ENCODE measurements at places on chromosomes 16 and 17.

- DNase-seq = no peak
Measured at GRCh38 chr17:61002316-61002736, 324.7 kb downstream of the BCAS3 start.

DNA sequence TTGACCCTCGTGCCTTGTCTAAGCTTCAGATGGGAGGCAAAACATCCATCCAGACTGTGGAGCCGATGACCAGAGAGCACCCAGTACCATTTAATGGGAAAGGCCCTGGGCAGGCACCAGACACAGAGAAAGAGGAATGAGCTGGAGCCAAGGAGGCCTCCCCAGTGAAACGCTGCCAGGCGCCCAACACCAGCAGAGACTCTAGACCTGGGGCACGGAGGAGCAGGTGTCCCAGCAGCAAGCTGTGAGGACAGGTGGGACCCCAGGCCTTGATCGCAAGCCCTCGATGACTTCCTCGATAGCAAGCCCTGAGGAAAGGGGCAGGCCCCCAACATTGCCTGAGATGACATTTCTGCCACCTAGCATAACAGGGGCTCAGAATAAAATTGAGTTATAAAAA lies 62.2 kb upstream of the SIAH1 start:
- DNase-seq = no peak

GRCh38 chr17:2111691-2112090 lies 56.8 kb downstream of the HIC1 start:
- DNase-seq = no peak

GRCh38 chr17:59361386-59361785 lies 29.9 kb downstream of the YPEL2 start:
- no peak for DNase-seq

GRCh38 chr16:82756283-82756599 lies 129.5 kb downstream of the CDH13 start:
- DNase-seq = no peak

- no peak for DNase-seq
Measured at GRCh38 chr17:75486151-75486550, 29.2 kb downstream of the CASKIN2 start.

DNA sequence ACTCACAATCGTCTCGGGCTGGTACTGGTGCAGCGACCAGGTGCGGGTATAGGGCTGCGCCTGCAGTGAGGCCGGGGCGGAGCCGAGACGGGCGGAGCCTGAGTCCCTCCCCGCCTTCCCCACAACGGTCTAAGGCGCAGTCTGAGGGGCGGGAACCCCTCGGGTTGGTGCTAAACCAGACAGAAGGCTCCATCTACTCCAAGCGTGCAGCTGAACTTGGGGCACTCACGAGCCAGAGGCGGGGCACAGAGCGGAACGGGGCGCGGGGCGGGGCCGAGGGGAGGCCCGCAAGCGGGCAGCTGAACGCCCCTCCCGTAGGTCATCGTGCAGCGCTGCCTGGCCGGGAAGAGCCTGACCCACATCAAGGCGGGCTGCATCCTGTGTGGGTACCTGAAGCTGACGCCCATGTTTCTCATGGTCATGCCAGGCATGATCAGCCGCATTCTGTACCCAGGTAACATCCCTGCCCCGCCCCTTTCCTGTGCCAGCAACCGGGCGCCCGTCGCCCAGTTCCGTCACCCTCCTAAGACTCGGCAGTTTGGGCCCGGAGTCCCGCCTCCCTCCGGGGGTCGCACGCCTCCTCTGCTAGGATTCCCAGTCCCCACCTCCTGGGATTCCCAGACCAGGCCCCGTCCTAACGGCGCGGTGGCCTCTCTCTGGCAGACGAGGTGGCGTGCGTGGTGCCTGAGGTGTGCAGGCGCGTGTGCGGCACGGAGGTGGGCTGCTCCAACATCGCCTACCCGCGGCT lies 5.0 kb downstream of the SLC5A2 start:
- no peak for DNase-seq

DNA sequence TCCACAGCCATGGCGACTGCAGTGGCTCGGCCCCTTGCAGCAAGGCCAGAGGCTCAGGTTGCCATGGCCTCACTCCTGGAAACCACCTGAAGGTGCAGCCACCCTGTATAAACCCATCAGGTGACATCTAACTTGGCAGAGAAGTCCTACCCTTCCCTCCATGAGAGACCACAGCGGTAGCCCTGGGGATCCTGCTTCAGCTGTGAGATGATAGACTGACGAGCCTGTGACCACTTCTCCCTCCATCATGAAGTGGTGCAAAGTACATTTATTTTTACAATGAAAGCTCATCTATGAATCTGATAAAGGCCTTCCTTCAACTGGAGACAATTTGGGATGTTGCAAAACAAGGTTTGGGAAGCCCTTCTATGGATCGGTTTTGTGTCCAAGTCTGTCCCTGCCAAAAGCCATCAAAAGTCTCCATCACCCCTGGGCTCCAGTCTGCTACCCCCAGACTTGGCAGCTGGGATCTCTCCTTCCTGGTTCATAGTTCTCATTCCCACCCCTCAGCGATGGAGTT lies 1.8 kb downstream of the ZACN start:
- no peak for DNase-seq

GRCh38 chr17:70636517-70637133 lies 467.3 kb downstream of the KCNJ2 start:
- DNase-seq = no peak

DNA sequence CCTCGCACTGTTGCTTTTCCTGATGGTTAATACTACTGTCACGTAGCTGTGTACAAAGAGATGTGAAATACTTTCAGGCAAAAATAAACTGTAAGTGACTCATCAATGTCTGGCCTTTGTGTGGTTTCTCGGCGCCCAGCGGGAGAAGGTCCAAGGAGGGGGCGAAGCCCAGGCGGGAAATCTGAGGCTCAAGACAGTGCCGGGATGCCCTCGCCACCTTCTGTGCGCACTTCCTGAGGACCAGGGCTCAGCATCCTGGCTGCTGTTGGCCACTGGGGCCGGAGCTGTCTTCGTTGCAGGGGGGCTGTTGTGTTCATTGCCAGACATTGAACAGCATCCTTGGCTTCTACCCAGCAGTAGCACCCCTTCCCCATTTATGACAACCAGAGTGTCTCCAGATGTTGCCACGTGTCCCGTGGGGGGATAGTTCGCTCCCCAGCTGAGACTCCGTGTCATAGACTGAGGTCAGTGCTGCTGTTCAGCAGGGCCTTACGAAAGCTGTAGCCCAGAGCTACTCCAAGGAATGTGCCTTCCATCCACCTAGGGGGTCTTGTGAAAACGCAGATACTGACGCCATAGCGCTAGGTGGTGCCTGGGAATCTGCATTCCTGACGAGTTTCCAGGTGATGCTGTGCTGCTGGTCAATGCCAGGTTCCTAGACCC lies 67.3 kb upstream of the PLCG2 start:
- no peak for DNase-seq

- no peak for DNase-seq
Measured at GRCh38 chr17:13510062-13510461, 91.7 kb downstream of the HS3ST3A1 start.

GRCh38 chr16:30356401-30357084 lies 1.4 kb upstream of the CD2BP2 start:
- DNase-seq = no peak

- DNase-seq = no peak
Measured at GRCh38 chr16:26976873-26977272, 89.9 kb upstream of the C16orf82 start.

DNA sequence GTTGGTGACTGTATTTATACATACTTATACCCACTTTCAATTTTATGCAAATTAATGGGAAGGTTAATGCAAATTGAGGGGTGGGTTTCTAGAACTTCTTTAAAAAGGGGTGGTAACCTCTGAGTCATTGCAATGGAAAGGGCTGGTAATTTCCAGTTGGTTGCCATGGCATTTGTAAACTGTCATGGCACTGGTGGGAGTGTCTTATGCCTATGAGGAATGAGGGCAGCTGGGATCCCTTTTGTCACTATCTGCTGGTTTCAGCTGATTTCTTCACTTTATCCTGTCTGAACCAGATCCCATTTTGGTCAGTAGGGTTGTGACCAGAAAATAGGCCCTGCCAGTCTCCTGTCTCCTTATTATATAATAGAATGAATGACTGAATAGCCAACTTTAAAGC lies 1006.7 kb upstream of the GOT2 start:
- no peak for DNase-seq

DNA sequence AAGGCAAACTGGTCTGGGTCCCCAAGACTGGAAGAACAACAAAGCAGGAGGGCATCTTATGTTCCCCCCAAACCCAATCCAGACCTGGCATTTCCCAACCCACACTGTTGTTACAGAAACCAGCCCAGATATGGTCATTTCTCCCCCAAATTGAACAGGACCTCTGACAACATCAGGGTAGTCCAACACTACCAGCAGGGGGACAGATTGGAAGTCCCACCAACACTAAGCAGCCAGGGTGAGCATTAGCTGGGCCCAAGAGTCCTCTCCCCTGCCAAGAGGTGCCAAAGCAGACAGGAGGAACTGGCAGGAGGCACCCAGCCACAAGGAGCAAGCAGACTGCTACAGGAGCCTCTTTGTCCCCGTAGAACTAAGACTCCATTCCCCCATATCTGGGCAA lies 29.3 kb upstream of the CNEP1R1 start:
- DNase-seq = no peak

- DNase-seq = peak; percentile 29
Measured at GRCh38 chr16:58198022-58198683, at the start of gene CSNK2A2. CSNK2A2 (minus strand) TSS chr16:58198106; CDS start chr16:58197736, 370 bp downstream.

GRCh38 chr17:81097134-81097942 lies 62.4 kb downstream of the BAIAP2 start:
- peak; percentile 43 for DNase-seq

GRCh38 chr16:50441486-50442157 lies 72.8 kb upstream of the BRD7 start:
- no peak for DNase-seq

DNA sequence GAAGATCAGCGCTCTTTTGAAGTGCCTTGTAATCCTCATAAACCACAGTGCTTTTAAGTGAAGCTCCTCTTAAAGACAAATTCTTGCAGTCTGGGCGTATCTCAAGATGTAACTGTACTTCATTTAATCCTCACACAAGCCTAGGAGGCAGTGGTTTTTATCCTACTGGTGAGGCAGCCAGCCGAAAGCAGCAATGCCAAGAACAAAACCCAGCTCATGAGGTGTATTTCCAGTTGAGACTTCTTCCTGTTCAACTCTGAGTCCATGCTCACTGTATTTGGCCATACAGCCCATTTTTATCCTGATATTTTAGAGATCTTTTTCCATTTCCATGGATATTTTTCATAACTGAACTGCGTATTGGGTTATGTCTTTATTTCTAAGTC lies 13.7 kb downstream of the CTRB2 start:
- DNase-seq = no peak

GRCh38 chr16:72821185-72821950 lies 226.6 kb downstream of the ZFHX3 start:
- no peak for DNase-seq

DNA sequence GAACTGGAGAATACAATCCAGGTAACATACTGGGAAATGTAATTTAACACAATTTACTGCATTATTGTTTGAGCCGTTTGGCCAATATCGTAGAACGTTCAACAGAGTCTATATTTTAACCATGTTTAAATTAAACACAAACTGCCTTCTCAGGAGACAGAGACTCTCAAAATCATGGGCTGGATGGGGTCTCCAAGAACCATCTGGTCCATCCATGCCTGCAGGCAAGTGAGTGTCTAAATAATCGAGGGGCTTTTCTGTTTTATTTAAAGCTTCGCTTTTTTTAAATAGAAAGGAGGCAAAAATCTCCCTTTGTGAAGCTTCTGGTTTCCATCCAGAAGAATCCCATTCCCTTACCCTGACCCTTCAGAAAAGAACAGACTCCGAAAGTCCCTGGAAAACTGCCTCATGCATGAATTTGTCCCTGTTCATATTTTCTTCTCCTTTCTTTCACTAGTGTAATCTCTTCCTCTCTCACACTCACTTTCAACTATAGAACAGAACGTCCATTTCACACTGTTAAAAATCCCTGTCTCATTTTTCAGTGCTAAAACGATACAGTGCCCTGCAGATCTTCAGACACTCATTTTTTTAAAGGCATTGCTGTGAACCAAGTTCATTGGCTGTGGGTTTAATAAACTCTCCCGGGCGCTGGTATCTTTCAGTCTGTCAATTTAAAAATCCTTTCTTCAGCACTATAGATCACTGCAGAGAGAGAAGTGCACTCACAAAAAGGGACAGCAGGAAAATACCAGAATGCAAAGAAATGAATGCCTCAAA lies 111.4 kb upstream of the TOM1L1 start:
- DNase-seq = no peak

- no peak for DNase-seq
Measured at GRCh38 chr17:27049104-27049784, 244.7 kb upstream of the WSB1 start.

DNA sequence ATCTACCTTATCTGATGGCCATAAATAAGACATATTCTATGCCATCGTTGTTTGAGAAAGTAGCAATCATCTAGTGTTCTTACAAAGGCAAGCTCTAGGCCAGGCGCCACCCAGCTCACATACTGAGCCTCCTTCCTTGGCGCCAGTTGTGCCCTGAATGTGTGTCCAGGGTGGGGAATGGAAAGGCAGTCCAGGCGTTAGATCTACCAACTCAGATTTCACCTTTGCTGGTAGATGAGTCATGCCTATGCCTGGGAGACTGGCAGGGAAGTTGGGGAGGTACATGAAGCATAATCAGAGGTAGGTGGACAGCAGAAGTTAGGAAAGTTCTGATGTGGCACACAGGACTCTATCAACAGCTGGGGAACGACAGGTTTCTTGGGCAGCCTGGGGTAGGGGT lies 23.6 kb downstream of the SDR42E1 start:
- DNase-seq = no peak

DNA sequence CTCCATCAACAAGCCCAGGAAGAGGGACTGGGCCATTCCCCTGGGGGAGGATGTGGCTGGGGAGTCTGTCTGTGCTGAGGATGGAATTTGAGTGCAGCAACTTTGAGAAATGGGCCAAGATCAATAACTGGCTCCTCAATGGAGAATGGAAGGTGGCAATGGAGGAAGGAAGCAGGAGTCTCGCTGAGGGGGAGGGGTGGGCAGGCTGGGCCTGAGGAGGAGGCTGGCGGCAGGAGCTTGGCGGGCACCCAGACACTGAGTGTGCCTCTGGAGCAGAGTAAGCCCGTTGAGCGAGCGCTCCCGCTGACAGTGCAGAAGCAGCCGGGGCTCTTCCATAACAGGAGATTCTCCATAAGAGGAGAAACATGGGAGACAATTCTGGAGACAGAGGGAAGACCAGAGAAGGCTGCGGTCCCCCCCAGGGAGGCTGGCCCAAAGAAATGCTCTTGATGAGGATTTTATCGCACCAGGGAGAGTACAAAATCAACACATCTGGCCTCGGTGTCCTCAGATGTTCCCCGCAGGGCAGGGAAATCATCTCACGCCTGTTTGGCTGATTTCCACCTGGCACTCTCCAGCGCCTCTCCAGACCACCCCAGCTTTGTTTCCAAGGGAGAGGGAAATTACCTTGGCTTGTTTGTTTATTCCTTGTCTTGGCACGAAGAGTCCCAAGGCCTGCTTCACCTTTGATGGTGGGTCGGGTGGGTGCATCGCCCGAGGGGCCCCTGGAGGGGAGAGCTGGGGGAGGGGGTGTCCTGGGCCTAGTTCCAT lies 2.8 kb upstream of the MMP15 start:
- no peak for DNase-seq

- DNase-seq = no peak
Measured at GRCh38 chr16:19499481-19499880, 22.4 kb downstream of the GDE1 start.
